CD4-positive, alpha-beta T cell treated with Interleukin-6 for 4 hours (primary cell): ENCODE measurements at places on chromosomes 13 and 19.
A peak's percentile ranks its signal among the peaks of the same experiment; 100 is the strongest.

DNA sequence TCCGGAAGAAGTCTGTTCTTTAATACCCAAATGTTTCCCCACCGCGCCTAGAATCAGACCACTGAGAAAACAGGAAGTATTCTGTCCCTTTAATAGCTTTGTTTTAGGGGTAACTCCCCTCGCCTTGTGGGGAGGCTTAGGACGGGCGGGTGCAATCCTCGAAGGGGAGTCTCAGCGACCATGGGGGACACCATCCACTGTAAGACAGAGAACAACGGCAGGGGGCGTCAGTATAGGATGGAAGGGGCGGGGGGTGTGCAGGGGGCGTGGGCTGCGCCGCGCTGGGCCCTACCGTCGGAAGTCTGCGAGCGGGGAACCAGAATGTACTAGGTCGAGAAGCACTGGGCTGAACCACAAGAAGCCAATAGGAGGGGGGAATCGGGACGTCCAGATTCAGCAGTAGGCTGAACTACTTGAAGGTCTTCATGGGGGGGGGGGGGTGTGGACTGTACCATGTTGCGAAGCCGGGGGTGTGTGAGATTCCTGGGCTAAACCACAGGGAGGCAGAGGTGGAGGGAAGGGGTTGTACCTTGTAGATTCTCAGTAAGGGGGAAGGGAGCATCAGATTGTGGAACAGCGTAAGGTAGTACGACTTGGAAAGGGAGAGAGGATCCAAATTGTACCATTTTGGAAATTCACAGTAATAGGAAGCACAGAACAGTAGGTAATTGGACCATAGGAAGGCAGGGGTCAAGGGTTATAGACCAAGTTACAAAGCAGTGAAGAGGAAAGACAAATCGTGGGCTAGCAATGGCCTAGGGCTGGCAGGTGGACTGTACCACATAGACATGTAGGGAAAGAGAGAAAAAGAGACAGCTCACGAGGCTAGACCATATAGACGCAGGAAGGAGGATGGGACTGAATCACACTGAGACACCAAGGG lies 1.0 kb upstream of the DBP start:
- DNase-seq = peak; percentile 87

DNA sequence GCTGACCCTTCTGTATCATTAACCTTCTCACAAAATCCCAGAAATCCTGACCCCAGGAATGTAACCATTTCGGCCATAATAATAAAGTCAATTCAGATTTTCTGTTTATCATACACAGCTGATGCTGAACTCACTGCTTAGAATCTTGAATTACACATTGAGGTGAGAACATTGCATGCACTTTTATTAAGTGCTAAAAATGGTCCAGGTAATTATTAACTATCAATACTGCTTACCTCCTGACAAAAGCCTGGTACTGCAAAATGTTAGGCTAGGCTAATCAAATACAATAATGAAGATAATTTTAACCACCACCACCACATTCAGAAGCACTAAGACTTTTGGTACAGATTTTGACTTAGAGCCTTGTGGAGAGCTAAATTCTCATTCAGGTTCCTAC lies 36.1 kb downstream of the KLF12 start:
- DNase-seq = no peak

DNA sequence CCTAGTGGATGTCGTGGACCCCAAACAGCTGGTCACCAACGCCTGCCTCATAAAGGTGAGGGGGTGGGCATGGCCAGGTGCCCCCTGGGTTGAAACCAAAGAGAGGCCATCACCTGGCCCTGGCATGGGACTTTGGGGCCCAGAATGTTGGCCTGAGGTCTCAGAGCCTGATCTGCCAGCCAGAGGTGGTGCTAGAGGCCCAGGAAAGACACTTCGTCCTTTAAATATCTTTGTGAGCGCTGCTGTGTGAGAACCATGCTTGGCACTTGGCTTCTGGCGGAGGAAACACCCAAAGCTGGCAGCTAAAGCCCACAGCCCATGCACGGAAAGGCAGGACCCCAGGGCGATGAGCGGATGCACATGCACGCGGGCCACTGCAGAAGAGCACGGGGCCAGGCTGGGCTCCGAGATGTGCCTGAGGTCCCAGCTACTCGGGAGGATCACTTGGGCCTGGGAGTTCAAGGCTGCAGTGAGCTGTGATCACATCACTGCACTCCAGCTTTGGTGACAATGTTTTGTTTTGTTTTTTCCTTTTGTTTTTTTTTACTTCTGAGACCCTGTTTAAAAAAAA lies 4.3 kb upstream of the ADM5 start:
- no peak for DNase-seq

GRCh38 chr13:110014719-110015118 lies 228.3 kb upstream of the IRS2 start:
- DNase-seq = no peak

DNA sequence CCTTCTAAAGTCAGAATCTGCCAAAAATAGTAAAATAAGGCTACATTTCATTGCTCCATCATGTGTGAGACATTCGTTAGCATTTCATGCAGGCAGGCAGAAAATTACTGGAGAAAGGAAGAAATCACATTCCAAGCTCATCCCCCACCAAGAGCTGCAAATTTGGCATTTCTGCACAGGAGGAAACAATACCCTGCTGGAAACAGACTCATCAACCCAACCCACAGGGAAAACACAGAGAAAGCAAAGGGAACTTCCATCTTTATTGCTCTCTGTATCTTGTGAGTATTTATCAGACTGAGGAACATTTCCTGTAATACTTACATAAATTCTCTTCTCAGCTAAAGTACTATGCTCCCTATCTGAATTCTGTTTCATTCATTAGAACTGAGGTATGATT lies 95.7 kb downstream of the KCTD12 start:
- DNase-seq = no peak

DNA sequence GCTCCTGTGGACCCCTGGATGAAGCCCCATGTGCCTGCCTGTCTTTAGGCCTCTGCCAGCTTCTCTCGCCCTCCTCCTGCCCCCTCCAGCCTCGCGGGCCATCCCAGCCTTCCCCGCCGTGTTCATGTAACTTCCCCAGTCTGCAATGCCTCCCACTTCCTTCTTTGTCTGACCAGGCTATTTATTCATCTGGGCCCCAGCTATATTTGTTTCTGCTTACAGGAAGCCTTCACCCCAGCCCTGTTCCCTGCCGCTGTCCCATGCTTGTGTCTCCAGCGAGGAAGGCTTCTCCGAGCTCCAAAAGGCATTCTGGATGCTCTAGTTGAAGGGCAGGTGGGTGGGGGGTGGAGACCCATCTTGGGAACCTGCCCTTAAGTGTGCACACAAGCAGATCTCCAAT lies 7.9 kb upstream of the C3 start:
- no peak for DNase-seq

DNA sequence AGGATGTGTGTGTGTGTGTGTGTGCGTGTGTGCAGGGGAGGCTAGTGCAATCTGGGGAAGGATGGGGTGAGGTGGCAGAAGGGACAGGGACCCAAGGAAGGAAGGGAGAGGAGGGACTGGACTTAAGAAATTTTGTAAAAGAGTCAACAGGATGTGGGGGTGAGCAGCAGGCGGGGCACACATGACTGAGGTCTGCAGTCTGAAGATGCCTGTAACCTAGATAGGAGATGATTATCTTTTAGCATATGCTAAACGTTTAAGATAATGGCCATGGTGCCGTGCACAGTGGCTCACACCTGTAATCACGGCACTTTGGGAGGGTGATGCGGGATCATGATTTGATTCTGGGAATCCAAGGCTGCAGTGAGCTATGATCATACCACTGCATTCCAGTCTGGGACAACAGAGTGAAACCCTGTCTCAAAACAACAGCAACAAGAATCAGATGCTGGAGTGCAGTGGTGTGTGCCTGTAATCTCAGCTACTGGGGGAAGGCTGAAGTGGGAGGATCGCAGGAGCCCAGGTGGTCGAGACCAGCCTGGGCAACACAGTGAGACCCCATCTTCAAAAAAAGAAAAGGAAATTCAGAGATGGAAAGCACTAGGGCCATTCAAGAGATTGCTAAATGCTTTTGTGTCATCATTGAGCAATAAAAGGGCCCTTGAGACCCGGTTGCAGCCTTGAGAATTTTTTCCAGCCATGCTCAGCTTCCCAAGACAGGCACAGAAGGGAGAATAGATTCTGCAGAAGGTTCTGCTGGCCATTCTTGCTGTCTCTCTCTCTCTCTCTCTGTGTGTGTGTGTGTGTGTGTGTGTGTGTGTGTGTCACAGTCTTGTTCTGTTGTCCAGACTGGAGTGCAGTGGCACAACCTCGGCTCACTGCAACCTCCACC lies 3.8 kb upstream of the ZNF414 start:
- DNase-seq = peak; percentile 80

- no peak for DNase-seq
Measured at GRCh38 chr13:111242585-111242984, 77.9 kb upstream of the TEX29 start.

- DNase-seq = no peak
Measured at GRCh38 chr13:85806553-85807175, 7.4 kb upstream of the SLITRK6 start.

- DNase-seq = no peak
Measured at GRCh38 chr13:111142472-111142871, 27.4 kb downstream of the ARHGEF7 start.

DNA sequence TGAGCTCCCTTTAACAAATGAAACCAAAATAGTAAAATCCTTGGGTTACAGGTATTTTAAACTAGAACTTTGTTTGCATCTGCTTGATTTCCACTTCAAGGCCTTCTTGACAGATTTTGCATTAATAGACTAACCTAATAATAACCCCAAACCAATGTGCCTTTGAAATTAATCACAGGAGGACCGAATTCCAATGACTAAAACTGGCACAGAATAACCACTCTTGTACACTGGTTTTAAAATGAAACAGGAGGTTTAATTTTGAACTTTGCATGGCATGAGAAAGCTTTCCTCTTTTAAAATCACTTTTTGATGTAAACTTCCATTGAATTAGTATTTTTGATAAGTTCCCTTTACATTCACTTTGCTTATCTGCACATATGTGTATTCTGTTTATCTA lies 269.6 kb downstream of the SLITRK5 start:
- no peak for DNase-seq

DNA sequence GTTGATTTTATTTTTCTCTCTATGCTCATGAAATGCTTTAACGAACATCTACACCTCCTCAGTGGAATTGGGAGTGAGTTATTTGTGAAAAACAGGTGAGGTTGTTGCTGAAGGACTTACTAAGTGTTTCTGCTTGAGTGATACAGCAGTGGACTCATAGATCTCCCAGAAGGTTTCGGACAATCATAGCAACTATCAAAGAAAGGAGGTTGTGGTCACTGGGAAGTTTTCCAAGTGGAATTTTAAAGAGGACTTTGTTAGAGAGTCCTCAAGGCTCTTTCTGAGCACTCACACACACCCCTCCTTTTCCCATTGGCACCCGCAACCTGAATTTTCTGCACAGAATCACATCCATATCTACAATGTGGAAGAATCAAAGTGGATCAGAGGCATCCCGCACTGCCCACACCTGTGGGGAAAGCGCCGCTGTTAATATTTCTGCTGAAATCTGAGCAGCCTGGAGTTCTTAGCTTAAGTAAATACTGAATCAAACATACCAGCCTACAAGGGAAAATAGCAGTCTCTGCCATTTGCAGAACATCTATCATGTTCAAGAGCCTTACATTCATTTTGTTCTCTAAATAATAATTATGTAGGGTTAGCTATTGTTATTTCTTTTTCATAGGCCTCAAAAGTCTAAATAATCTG lies 719.4 kb downstream of the DIAPH3 start:
- DNase-seq = no peak

- no peak for DNase-seq
Measured at GRCh38 chr19:50793558-50794065, 3.4 kb downstream of the ACP4 start.

DNA sequence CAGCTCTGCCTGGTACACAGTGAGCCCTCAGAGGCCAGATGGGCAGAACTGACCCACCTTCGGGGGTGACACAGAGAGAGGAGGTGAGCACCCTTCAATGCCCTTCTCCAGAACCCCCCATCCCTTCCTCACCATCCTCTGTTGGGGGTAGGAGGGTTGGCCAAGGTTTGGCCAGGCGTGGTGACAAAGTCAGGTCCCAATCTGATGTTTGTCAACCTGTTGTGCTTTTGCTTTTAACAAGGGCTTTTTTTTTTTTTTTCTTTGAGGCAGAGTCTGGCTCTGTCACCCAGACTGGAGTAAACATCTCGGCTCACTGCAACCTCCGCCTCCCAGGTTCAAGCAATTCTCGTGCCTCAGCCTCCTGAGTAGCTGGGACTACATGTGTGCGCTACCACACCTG lies 7.3 kb downstream of the PTGIR start:
- peak; percentile 33 for DNase-seq

DNA sequence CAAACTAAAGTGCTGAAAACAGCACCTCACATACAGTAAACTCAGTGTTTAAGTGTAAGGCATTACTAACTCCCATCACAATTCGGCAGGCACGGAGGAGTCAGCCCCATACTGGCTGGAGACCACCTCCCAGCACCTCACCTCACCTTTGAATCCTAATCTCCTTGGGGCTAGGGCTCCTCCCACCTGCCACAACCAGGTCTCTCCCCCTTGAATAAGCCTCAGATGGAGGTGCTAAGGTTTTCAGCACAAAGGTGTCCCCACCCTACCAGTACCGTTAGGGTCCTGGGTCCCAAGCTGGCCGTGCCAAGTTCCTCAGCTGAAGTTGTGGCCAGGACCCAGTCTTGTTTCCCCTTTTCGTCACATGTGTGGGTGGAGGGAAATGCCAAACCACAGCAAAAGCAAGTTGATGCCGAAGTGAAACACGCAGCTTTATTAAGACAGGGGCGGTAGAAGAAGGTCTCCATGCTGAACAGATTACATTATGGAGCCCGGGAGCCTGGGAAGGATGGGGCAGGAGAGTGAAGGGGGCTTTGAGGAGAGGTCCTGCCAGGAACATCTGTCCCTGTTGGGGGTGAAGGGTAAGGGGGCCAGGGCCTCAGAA lies at the start of gene IGFLR1:
IGFLR1 (minus strand) TSS at position 332 of the 604 bp plus-strand sequence. CDS start 1,272 bp downstream, outside the sequence.
- DNase-seq = peak; percentile 74

DNA sequence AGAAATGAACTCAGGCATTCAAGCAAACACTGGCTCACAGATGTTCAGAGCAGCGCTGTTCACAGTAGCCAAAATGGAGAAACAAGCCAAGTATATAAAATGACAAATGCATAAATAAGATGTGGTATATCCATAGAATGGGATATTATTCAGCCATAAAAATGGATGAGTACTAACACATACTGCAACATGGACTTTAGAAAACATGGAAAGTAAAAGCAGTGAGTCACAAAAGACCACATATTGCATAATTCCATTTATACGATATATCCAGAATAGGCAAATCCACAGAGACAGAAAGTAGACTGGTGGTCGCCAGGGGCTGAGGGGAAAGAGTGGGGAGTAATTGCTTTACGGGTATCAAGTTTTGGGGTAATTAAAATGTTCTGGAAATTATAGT lies 6.6 kb downstream of the ZNF837 start:
- DNase-seq = no peak

DNA sequence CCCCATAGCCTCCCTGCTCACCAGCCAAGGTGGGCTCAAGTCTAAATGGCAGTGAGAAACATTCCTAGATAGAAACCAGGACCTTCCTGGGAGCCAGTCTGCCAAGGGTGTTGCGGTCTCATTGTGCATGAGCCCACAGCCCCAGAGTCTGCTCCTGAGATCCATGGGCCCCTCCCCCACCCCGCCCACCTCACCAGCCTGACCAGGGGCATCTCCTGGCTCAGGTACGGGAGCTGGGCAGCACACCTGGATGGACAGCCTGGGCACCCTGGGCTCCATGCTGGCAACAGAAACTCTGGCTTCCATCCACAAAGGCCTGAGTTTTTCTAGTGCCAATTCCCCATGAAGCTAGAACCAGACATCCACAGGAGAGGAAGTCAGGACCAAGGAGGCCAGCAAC lies 65.6 kb downstream of the RAB20 start:
- DNase-seq = no peak
